Hepatocyte (in vitro differentiated cells): ENCODE measurements at places on chromosomes 1 and 21. TPM values are rescaled to one million over a fixed set of nuclear protein-coding genes. Genes with fewer than 3 reads are reported as not detected.

KCNE2 gene
- 2.9 and 4.9 TPM in 2 replicates for total RNA-seq

CYP4A22 gene
- total RNA-seq: 0.83 and 2.6 TPM in 2 replicates

SPRR1B gene
- not detected in 2 replicates for total RNA-seq

GRCh38 chr1:235358899-235359298, 8.3 kb upstream of the TBCE start:
- no peak overlapping the region for H3K27ac ChIP-seq
- no peak overlapping the region for H3K4me3 ChIP-seq
- H3K4me1 ChIP-seq: no peaks in the 10 kb centered on the region
- H3K36me3 ChIP-seq: no peaks in the 10 kb centered on the region

DNA sequence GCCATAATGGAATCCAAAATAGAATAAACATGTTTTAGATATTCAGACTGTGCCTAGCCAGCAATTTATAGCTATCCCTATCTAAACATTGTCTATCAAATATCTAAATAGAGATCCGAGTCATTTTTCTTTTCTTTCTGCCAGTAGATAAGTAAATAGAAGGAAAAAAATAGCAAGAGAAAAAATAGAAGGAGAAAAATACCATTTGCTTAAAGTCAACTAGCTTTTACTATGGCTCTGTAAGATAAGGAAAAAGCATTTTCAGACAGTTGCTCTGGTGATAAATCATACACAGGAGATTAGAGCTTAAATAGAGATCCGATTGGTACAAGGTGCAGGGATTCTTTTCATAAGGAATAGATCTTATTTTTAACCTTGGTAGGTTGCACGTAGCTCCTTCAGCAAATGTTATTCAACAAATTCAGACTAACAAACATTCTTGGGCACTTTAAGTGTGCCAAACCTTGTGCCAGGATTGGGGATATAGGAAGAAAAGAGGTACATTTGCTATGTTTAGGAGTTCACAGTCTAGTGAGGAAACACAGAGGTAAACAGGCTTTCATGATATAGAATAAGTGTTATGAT, 70.1 kb upstream of the CCDC190 start:
- H3K4me3 ChIP-seq: no peak overlapping the region
- peak overlapping the region; percentile 61 for H3K27ac ChIP-seq
- H3K27me3 ChIP-seq: no peaks in the 10 kb centered on the region
- no peaks in the 10 kb centered on the region for H3K36me3 ChIP-seq
- DNase-seq: peak; percentile 19

GRCh38 chr1:10796029-10796944, at the start of gene CASZ1:
TSS of gene CASZ1 (minus strand) at chr1:10796646. CDS start at chr1:10693889, 102,757 bp downstream.
- no peaks in the 10 kb centered on the region for H3K36me3 ChIP-seq
- H3K27ac ChIP-seq: no peak within 1 kb of the TSS
- H3K27me3 ChIP-seq: peaks cover 29% of the 10 kb centered on the region
- H3K4me1 ChIP-seq: peaks cover 13% of the 10 kb centered on the region
- H3K4me3 ChIP-seq: peak within 1 kb of the TSS; percentile 98

DNA sequence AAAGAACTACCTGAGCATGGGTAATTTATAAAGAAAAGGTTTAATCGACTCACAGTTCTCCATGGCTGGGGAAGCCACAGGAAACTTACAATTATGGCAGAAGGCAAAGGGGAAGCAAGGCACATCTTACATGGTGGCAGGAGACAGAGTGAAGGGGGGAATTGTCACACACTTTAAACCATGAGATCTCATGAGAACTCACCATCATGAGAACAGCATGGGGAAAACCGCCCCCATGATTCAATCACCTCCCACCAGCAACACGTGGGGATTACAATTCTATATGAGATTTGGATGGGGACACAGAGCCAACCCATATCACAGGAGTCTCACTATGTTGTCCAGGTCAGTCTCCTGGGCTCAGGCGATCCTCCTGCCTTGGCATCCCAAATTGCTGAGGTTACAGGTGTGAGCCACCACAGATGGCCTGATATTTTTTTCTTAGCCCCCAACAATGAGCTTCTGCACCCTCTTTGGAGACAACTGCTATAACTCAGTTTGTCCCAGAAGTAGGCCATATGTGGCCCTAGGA, 22.5 kb upstream of the MORC3 start:
- H3K36me3 ChIP-seq: no peaks in the 10 kb centered on the region
- H3K4me1 ChIP-seq: peaks cover 7% of the 10 kb centered on the region
- no peaks in the 10 kb centered on the region for H3K27me3 ChIP-seq

- no peaks in the 10 kb centered on the region for H3K36me3 ChIP-seq
- no peaks in the 10 kb centered on the region for H3K4me1 ChIP-seq
- no peak overlapping the region for H3K27ac ChIP-seq
Observed at GRCh38 chr1:35426097-35426586, 131.1 kb downstream of the KIAA0319L start.

DNA sequence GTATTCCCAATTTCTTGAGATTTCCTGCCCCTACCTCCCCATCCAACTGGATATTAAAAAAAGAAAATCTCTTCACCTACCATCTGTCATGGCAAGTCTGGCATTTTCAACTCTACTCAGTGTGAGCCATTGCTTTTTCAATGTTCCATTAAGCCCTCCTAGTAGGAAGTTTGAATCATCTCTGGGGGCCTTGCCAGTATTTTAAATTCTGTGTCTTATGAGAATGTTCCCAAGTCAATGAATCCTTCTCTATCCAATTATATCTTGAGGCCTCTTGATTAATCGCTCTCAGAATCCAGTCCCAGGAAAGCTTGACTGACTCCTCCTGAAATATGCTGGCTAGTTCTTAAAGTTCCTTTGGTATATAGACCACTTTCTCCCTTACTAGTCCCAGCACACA, 91.5 kb downstream of the NGF start:
- H3K4me3 ChIP-seq: no peak overlapping the region
- H3K4me1 ChIP-seq: peaks cover 3% of the 10 kb centered on the region
- no peak overlapping the region for H3K27ac ChIP-seq
- no peaks in the 10 kb centered on the region for H3K36me3 ChIP-seq

DNA sequence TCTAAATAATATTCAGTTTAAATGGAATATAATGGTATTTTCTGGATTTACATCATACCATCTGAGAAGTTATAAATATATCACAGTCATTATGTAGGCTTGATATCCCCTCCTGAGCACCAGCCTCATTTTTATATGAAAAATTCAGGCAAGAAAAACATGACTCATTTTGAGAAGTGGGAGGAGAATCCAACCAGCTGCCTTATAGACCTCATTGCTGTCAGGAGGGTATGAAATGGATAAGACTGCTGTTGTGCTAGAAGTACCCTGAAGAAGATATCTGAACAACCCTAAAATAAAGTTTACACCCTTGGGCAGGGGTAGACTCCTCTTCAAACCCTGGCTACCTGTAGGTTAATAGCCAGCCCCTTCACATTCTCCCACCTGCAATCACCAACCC, 8.8 kb downstream of the GIPC2 start:
- H3K4me3 ChIP-seq: no peak overlapping the region
- no peak overlapping the region for H3K27ac ChIP-seq
- no peaks in the 10 kb centered on the region for H3K27me3 ChIP-seq
- DNase-seq: no peak
- H3K36me3 ChIP-seq: no peaks in the 10 kb centered on the region

DNA sequence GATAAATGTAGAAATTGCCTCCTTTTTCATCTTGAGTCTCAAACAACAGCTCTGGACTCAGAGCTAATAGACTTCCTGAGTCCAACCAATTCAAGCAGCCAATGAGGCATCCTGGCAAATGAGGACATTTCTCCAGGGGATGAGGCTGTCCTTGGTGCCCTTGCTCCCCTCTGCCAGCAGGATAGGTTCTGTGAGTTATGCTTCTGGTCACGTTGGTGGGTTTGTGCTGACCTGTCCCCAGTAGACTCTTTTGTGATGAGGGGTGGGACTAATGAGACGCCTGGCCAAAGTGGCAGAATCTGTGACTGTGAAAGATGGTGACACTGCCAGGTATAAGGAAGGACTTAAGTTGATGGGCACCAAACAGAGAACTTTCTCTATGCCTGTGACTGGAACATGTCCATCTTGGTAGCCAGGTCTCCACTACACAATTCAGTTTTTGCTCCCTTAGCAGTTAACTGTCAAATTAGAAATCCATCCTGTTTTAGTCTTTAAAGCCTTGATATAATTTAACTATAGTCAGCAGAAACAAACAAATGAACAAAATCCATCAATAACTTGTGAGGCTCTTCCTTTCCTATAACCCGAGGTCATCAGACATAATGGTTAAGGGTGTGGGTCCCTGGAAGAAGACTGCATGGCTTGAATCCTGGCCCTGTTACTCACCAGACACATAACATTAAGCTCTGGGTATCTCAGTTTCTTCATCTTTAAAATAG, 35.7 kb upstream of the THEM4 start:
- H3K4me3 ChIP-seq: no peak overlapping the region
- peaks cover 37% of the 10 kb centered on the region for H3K4me1 ChIP-seq
- H3K36me3 ChIP-seq: no peaks in the 10 kb centered on the region
- peak overlapping the region; percentile 63 for H3K27ac ChIP-seq

- no peaks in the 10 kb centered on the region for H3K4me1 ChIP-seq
- no peak overlapping the region for H3K27ac ChIP-seq
- no peak overlapping the region for H3K4me3 ChIP-seq
- no peaks in the 10 kb centered on the region for H3K36me3 ChIP-seq
- DNase-seq: no peak
Observed at GRCh38 chr1:230994860-230995259, 16.0 kb downstream of the ARV1 start.
